EL (cell line): ENCODE measurements at places on chromosomes 3 and 15.

DNA sequence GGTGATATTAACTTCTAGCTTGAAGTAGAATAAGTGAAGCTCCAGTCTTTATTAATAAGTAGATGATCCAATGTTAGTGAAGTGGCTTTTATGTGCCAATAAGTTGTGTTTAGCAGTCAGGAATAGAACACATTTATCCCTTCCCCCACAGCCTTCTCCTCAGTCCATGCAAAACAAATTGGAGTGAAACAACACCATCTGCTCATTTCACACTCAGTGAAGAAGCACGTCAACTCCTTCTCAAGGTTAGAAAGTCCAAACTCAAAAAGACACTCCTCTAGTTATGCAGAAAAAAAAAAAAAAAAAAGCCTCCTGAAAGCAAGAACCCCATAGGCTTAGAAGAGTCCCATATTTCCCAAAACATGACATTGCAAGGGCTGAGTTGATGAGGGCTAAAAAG is 18.0 kb upstream of the NEO1 start:
- no peak for DNase-seq

DNA sequence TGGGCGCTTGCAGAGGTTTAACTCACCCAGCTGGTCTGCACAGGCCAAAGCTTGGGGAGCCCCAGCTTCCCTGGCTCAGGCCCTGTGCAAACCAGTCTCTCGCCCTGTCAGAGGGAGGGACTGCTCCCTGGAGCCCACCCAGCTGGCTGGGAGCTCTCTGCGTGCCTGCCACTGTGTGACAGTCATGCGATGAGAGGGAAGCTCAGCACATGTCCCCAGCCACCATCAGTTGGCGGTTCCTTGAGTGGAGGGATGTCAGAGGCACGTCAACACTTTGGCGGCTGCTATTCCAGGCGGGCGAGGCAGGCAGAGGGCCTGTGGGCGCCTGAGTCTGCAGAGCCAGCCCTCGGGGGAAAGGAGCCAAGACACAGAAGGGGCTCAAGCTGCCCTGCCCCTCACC is 324.6 kb downstream of the UACA start:
- no peak for DNase-seq

DNA sequence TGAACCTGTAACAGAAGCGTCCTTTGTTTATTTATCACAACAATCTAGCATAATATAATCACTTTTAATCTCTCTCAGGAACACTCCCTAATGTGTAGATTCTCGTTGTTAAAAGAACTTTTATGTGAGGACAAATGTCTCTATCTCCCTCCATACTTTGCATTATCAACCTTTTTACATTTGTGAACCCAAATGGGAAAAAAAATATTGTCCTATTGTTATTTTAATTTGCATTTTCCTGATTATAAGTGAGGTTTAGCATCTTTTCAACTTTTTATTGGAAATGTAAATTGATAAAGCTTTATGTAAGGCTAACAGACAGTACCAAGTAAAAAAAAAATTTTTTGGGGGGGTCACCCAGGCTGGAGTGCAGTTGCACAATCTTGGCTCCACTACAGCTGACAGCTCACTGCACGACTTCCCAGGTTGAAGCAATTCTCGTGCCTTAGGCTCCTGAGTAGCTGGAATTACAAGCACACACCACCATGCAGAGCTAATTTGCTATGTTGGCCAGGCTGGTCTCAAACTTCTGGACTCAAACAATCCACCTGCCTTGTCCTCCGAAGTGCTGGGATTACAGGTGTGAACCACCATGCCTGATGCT is 33.0 kb upstream of the DENND4A start:
- DNase-seq: peak; percentile 28

DNA sequence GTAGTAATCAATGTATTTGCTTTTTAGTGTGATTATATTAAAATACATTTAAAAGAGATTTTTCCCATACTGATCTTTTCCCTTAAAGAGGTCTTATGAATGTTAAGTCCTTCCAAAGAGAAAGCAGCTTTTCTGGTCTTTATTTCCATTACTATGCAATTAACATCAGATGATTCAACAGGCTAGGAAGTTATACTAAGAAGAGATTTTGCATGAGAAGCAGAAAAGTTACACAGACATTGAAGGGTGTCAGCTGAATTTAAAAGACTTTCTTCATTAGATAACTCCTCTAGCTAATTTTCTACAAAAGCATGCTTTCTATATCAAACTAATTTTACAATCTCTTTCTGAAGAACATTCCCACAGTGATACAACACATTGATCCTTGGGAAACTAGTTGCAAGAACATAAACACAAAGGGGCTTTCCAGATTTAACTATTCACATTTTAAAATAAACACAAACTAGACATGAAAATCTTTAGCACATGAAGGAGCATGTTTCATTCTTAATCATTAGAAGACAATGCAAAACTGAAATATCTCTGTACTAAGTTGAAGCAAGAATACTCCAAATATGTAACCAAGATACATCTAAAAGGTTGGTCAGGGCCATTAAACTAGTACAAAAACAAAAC is 965.8 kb downstream of the ROBO1 start:
- no peak for DNase-seq

GRCh38 chr15:79724312-79724711 is 172.5 kb downstream of the MTHFS start:
- peak; percentile 56 for DNase-seq
